ENCODE measurements at places on chromosomes 6 and 20.

- no peak overlapping the region for H3K27ac ChIP-seq
- peaks cover 2% of the 10 kb centered on the region for H3K4me1 ChIP-seq
- H3K27me3 ChIP-seq: no peaks in the 10 kb centered on the region
- H3K36me3 ChIP-seq: no peaks in the 10 kb centered on the region
- DNase-seq: no peak
Measured at GRCh38 chr6:5128351-5128750, 43.2 kb downstream of the PPP1R3G start.

GRCh38 chr20:64146301-64146935, 17.8 kb upstream of the MYT1 start:
- H3K36me3 ChIP-seq: no peaks in the 10 kb centered on the region
- H3K4me1 ChIP-seq: no peaks in the 10 kb centered on the region
- H3K4me3 ChIP-seq: no peak overlapping the region
- H3K27ac ChIP-seq: no peak overlapping the region

DNA sequence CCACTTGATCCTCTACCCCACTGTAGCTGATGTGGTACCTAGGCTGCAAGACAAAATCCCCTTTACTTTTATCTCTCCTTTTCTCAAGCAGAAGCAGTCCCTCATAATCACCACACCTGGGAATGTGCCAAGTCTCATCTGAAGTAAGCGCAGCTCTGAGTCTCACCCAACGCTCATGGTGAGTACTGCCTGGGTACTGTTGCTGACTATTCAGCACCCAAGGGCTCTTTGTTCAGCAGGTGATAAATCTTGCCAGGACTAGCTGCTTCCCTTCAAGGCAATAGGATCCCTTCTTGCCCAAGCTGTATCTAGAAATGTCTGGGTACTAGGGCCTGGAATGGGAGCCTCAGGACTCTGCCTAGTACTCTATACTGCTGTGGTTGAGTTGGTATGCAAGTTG, 70.9 kb downstream of the GCLC start:
- no peak overlapping the region for H3K4me3 ChIP-seq
- no peak for DNase-seq
- H3K4me1 ChIP-seq: no peaks in the 10 kb centered on the region
- no peaks in the 10 kb centered on the region for H3K36me3 ChIP-seq

DNA sequence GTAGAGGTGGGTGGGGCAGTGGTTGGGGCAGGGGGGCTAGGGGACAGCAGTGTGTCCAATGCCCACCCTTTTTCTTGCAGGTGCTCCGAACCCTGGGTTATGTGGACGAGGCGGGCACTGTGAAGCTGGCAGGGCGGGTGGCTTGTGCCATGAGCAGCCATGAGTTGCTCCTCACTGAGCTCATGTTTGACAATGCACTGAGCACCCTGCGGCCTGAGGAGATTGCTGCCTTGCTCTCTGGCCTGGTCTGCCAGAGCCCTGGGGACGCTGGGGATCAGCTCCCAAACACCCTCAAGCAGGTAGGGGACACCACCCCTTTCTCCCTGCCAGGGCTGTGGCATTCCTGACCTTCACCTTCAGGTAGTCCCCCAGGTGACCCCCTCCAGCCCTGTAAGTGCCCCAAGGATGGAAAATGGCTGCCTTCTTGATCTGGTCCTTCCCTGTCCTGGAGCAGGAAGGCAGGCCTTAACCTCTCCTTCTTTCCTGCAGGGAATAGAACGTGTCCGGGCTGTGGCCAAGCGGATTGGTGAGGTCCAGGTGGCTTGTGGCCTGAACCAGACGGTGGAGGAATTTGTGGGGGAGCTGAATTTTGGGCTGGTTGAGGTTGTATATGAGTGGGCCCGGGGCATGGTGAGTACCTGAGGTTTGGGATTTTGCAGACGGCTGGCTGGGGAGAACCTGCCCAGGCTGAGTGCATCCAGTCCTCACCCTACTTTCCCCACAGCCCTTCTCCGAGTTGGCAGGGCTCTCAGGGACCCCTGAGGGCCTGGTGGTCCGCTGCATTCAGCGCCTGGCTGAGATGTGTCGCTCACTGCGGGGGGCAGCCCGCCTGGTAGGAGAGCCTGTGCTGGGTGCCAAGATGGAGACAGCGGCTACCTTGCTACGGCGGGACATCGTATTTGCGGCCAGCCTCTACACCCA, 2.9 kb downstream of the DXO start:
- H3K4me1 ChIP-seq: peaks cover 26% of the 10 kb centered on the region
- H3K36me3 ChIP-seq: peaks cover 33% of the 10 kb centered on the region
- no peaks in the 10 kb centered on the region for H3K27me3 ChIP-seq
- DNase-seq: no peak
- H3K27ac ChIP-seq: no peak overlapping the region
- H3K4me3 ChIP-seq: no peak overlapping the region

GRCh38 chr6:87881342-87881895, 166.2 kb upstream of the SPACA1 start:
- H3K27ac ChIP-seq: no peak overlapping the region
- H3K4me3 ChIP-seq: no peak overlapping the region
- H3K27me3 ChIP-seq: peaks cover 5% of the 10 kb centered on the region
- no peaks in the 10 kb centered on the region for H3K36me3 ChIP-seq

DNA sequence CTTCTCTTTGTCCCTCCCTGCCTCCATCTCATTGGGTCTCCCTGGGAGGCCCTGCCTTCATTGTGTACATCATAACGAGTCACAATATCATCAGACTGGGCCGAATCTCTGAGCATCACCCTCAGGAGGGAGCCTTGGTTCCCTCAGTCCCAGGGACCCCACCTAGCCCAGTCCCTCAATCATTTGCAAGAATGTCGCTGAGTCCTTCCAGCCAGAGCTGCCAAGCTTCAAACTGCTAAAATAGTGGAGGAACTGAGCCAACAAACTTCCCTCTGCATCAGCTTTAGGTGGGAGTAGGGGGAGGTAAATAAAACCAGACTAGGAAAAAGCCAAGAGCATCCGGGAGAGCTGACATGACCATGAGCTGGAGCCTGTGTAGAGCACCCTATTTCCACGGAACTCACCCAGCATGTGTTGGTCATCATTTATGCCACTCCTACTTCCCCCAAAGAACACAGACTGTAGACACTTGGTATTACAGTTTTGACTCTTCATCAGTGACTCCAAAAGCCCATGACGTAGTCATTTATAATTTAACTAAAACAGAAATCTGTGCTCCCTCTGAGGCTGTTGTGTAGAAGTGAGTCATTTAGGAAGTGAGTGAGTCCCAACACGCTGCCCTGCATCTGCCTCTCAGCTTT, 28.8 kb upstream of the IL17A start:
- no peak overlapping the region for H3K27ac ChIP-seq
- H3K36me3 ChIP-seq: no peaks in the 10 kb centered on the region
- H3K4me3 ChIP-seq: no peak overlapping the region

DNA sequence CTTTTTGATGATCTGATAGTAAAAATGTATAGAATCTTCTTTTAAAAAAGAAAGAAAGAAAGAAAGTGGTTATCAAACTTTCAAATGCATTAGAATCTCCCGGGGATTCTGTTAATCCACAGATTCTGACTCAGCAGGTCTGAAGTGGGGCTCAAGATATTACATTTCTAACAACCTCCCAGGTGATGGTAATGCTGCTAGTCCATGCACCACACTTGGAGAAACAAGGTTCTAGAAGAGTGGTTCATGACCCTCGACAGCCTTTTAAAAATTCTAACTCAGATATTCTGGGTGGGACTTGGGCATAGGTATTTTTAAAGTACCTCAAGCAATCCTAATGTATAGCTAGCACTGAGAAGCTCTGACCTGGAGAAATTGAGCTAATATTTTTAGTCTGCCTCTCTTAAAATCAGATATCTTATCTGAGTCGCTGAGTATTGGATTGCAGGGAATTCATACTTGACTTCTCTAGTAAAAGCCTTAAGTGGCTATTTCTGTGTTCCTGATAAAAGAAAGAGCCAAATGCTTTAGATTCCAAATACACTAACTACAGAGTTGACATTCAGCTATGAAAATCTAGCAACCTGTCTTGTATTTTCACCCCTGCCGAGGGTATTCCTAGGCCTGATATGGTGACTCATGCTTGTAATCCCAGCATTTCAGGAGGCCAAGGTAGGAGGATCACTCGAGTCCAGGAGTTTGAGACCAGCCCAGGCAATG, 252.4 kb downstream of the PHACTR1 start:
- DNase-seq: no peak
- no peaks in the 10 kb centered on the region for H3K4me1 ChIP-seq
- no peaks in the 10 kb centered on the region for H3K36me3 ChIP-seq
- peaks cover 10% of the 10 kb centered on the region for H3K27me3 ChIP-seq
- no peak overlapping the region for H3K27ac ChIP-seq

GRCh38 chr6:101458826-101459225, 65.3 kb downstream of the GRIK2 start:
- no peak overlapping the region for H3K4me3 ChIP-seq
- no peaks in the 10 kb centered on the region for H3K4me1 ChIP-seq
- DNase-seq: no peak
- H3K27me3 ChIP-seq: no peaks in the 10 kb centered on the region

- DNase-seq: no peak
- no peaks in the 10 kb centered on the region for H3K4me1 ChIP-seq
- H3K27me3 ChIP-seq: peaks cover 3% of the 10 kb centered on the region
- no peak overlapping the region for H3K4me3 ChIP-seq
Measured at GRCh38 chr20:19241440-19241839, 29.0 kb downstream of the SLC24A3 start.

GRCh38 chr20:23641936-23642751, 4.4 kb upstream of the CST3 start:
- no peak overlapping the region for H3K27ac ChIP-seq
- no peaks in the 10 kb centered on the region for H3K4me1 ChIP-seq
- no peak overlapping the region for H3K4me3 ChIP-seq
- DNase-seq: no peak

GRCh38 chr6:149268768-149269167, 48.7 kb upstream of the TAB2 start:
- no peaks in the 10 kb centered on the region for H3K27me3 ChIP-seq
- H3K27ac ChIP-seq: no peak overlapping the region
- H3K36me3 ChIP-seq: no peaks in the 10 kb centered on the region
- no peak for DNase-seq
- H3K4me1 ChIP-seq: peaks cover 29% of the 10 kb centered on the region

GRCh38 chr6:155187994-155188706, 75.7 kb upstream of the CLDN20 start:
- peaks cover 4% of the 10 kb centered on the region for H3K4me1 ChIP-seq
- H3K27ac ChIP-seq: no peak overlapping the region
- no peaks in the 10 kb centered on the region for H3K36me3 ChIP-seq

- H3K36me3 ChIP-seq: peaks cover 9% of the 10 kb centered on the region
- H3K4me1 ChIP-seq: peaks cover 16% of the 10 kb centered on the region
- H3K27ac ChIP-seq: no peak overlapping the region
- no peak overlapping the region for H3K4me3 ChIP-seq
Measured at GRCh38 chr6:158707821-158708195, 58.0 kb downstream of the SYTL3 start.

- H3K27ac ChIP-seq: no peak overlapping the region
- no peaks in the 10 kb centered on the region for H3K27me3 ChIP-seq
- H3K4me1 ChIP-seq: no peaks in the 10 kb centered on the region
- no peak for DNase-seq
- no peak overlapping the region for H3K4me3 ChIP-seq
Measured at GRCh38 chr20:2336471-2336870, 40.7 kb downstream of the TGM3 start.

DNA sequence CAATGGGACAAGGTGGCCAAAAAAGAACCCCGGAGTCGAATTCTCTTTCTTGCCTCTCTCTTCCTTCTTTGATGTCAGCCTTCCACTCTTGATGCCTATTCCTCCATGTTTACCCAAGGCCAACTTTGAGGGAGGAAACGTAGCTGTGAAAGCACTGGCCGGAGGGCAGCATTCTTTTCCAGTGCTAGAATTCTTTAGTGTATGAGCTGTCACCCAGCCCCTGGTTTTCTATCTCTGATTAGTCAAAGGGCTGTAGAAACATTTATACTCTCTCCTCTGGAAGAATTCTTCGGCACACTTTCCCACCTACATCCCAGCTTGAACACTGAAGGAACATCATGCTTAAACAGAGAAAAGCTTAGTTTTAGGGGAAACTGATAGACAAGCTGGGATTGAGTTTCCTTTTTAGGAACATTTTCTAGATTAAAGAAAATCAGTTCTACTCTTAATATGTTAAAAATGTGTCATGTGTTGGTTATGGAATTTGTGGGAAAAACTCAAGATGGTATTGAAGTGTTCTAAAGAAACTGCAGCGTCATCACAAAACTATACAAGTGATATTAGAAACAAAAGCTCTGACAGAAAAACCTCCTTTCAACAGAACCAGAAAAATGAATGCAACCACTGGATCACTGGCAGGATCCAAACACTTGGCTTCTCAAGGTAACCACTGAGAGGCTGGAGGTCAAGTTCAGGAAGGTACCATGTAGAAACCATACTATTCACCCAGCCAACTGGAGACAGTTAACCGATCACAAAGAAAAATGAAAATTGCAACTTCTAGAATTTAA, 20.7 kb upstream of the UTRN start:
- H3K36me3 ChIP-seq: no peaks in the 10 kb centered on the region
- no peaks in the 10 kb centered on the region for H3K4me1 ChIP-seq
- no peak overlapping the region for H3K27ac ChIP-seq
- no peaks in the 10 kb centered on the region for H3K27me3 ChIP-seq

GRCh38 chr6:119426619-119427018, 77.1 kb upstream of the MAN1A1 start:
- no peak for DNase-seq
- H3K27ac ChIP-seq: no peak overlapping the region
- no peak overlapping the region for H3K4me3 ChIP-seq
- H3K4me1 ChIP-seq: no peaks in the 10 kb centered on the region
- H3K36me3 ChIP-seq: no peaks in the 10 kb centered on the region
- H3K27me3 ChIP-seq: no peaks in the 10 kb centered on the region

GRCh38 chr6:151916075-151916474, 108.6 kb downstream of the ESR1 start:
- no peak for DNase-seq
- no peaks in the 10 kb centered on the region for H3K4me1 ChIP-seq
- H3K27me3 ChIP-seq: no peaks in the 10 kb centered on the region
- H3K36me3 ChIP-seq: no peaks in the 10 kb centered on the region
- no peak overlapping the region for H3K27ac ChIP-seq
- no peak overlapping the region for H3K4me3 ChIP-seq

GRCh38 chr20:13452470-13453124, 186.1 kb downstream of the TASP1 start:
- no peaks in the 10 kb centered on the region for H3K27me3 ChIP-seq
- no peaks in the 10 kb centered on the region for H3K36me3 ChIP-seq
- no peak for DNase-seq
- no peak overlapping the region for H3K27ac ChIP-seq
- H3K4me1 ChIP-seq: no peaks in the 10 kb centered on the region
- H3K4me3 ChIP-seq: no peak overlapping the region

DNA sequence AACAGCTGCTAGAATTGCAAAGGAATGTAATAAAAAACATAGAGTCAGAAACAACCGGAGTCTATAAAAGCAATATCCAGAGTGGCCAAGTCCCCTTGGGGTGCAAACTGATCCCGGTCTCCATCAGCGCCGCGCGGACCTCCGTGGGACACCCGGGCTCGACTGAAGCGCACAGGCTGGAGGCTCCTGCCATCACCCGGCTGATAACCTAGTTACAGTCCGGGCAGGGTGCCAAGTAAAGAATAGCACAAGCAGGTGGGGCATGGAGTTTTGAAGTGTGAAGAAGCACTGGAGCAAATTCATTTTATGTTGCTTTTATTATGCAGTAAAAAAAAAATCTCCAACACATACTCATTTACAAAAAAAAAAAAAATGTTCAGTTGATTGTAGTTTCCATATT, 205.1 kb upstream of the GMDS start:
- DNase-seq: no peak
- H3K4me3 ChIP-seq: no peak overlapping the region
- no peaks in the 10 kb centered on the region for H3K36me3 ChIP-seq
- peaks cover 4% of the 10 kb centered on the region for H3K4me1 ChIP-seq
- H3K27ac ChIP-seq: no peak overlapping the region
- no peaks in the 10 kb centered on the region for H3K27me3 ChIP-seq

GRCh38 chr6:39173270-39173669, 56.0 kb downstream of the KCNK5 start:
- H3K4me3 ChIP-seq: no peak overlapping the region
- H3K27me3 ChIP-seq: peaks cover 10% of the 10 kb centered on the region
- no peaks in the 10 kb centered on the region for H3K36me3 ChIP-seq
- DNase-seq: no peak
- no peak overlapping the region for H3K27ac ChIP-seq

Measured in T-cell (primary cell).